ENCODE measurements at places on chromosomes 1 and 21.

DNA sequence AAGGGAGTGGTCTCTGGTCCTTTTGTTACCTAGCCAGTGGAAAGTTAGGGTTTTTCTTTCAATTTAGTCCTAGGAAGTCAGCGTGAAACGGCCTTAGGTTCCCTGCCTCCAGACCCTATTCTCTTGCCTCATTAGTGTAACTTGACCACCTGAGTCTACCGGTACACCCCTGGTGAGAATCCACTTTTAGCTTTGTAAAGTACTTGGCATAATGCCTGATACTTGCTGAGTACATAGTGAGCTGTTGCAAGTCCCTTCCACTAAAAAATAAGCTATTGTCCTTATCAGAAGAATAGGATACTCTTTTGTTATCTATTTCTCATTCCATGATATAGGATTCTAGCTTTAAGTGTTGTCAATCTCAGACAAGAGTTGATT, 228.8 kb downstream of the ST6GALNAC3 start:
- DNase-seq: no peak

- DNase-seq: no peak
Observed at GRCh38 chr1:162541619-162542141, 19.8 kb upstream of the UAP1 start.

GRCh38 chr21:42440187-42440792, 36.6 kb downstream of the UBASH3A start:
- no peak for DNase-seq

DNA sequence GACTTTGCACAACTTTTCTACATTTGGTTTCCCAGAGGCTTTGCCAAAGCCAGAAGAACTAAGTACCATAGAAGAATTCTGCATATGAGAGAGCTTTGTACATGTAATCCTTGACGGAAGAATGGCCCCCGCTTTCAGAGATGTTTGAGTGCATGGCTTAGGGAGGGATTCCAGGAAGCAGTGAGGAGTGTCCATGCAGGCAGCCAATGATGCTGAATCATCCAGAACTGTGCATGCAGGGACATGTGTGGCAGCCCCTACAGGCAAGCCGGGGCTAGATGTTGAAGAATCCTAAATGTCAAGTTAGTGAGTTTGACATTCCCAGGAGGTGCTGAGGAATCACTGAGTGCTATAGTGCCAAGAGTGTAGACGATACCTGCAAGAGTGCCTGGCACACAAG, 9.9 kb upstream of the HAO2 start:
- no peak for DNase-seq

DNA sequence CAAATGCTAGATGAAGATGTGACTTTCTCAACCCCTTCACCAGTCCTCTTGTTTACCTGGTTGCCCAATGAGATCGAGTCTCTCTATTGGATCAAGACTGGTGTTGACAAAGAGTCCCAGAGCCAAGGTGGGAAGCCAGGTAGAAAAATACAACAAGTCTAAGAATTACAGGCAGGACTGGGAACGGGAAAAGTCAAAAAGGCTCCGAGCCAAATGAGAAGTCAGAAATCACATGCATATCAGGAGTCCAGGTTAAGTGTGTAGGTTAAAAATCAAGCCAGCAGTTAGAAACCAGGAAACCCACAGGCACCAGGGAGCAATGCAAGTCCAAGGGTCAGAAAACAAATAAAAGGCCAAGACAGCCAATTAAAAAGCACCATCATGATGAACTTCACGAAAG, 27.4 kb upstream of the DUSP23 start:
- no peak for DNase-seq

GRCh38 chr1:221549815-221550214, 192.1 kb downstream of the DUSP10 start:
- DNase-seq: no peak

DNA sequence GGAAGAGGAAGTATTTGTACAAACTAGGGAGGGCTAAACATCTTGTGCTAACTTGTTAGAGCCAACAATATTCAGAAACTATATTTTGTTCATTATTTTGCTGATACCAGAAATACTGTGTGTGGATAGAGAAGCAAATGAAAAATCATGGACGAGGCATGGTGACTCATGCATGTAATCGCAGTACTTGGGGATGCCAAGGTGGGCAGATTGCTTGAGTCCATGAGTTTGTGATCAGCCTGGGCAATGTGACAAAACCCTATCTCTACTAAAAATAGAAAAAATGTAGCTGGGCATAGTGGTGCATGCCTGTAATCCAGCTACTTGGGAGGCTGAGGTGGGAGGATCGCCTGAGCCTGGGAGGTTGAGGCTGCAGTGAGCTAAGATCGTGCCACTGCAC, 13.4 kb downstream of the LRRC41 start:
- DNase-seq: no peak

- no peak for DNase-seq
Observed at GRCh38 chr1:243422362-243422761, 166.5 kb downstream of the SDCCAG8 start.

DNA sequence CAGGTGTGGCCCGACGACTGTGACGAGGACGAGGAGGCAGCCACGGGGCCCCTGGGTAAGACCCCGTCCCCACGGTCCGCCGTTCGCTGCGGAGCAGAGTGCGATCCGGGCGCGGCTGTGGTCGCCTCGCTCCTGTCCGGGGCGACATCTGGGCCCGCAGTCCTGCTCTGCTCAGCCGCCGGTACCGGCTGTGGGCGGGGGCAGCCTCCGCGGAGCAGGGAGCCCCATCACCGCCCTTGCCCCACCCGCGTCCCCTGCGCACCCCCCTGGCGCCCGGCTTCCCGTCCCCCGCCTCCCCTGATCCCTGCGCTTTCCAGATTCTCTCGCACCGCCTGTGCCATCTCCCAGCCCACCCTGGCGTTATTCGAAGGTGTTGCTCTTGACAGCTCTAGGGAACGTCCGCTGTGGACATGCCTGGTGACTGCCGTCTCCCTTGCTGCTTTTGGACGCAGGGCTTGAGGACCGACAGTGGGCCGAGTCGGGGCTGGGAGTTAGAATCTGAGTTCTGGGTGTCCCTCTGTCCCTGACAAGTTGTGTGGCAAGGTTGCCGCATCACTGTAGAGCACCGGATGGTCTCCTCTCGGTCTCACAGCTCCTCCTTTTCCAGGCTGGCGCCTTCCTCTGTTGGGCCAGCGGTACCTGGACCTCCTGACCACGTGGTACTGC, 596 bp downstream of the TOR3A start:
- no peak for DNase-seq

DNA sequence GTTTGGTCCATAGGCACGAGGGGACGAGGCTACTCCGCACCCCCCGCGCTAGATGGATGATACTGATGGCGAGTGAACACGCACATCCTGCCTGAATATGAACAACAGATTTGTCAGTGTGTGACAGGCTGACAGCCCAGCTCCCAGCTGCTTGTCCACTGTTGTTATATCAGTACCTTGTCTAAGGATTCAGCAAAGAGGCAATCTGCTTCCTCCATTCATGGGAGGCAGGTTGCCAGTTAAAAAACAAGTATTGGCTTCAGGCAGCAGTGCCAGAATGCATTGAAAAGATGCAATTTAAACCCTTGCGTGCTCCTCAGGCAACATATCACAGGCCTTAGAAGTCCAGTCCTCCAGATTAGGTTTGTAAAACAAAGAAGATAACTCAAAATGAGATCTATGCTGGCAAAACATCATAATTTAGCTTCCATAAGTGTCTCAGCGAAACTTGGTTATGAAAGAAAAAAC, 223.3 kb downstream of the GPATCH2 start:
- no peak for DNase-seq

GRCh38 chr1:17944646-17945045, 163.0 kb upstream of the IGSF21 start:
- no peak for DNase-seq

GRCh38 chr1:15899266-15899665, 51.8 kb downstream of the SPEN start:
- DNase-seq: no peak

GRCh38 chr1:42430286-42431135, 25.3 kb downstream of the ZMYND12 start:
- DNase-seq: no peak

- DNase-seq: no peak
Observed at GRCh38 chr1:57605933-57606332, 182.1 kb upstream of the DAB1 start.

GRCh38 chr1:32990887-32991286, 26.3 kb upstream of the RNF19B start:
- no peak for DNase-seq

GRCh38 chr1:246355411-246356230, 151.5 kb downstream of the SMYD3 start:
- DNase-seq: no peak

GRCh38 chr1:235736263-235736662, 86.7 kb upstream of the GNG4 start:
- DNase-seq: no peak

DNA sequence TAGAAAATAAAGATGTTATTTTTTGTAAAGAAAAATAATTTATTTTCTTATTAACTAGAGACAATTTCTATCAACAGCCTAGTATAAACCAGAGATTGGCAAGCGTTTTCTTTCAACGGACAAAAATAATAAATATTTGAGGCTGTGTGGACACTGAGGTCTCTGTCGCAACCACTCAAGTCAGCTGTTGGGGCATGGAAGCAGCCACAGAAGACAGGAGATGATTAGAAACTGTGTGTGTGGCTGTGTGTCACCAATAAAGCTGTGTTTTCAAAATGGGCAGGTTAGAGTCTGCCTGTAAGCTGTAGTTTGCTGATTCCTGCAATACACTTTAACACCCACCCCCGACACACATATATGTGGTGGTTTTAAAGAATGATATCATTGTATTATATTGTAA, 200.6 kb upstream of the HMCN1 start:
- no peak for DNase-seq

GRCh38 chr1:158649052-158649451, 37.5 kb downstream of the SPTA1 start:
- no peak for DNase-seq

DNA sequence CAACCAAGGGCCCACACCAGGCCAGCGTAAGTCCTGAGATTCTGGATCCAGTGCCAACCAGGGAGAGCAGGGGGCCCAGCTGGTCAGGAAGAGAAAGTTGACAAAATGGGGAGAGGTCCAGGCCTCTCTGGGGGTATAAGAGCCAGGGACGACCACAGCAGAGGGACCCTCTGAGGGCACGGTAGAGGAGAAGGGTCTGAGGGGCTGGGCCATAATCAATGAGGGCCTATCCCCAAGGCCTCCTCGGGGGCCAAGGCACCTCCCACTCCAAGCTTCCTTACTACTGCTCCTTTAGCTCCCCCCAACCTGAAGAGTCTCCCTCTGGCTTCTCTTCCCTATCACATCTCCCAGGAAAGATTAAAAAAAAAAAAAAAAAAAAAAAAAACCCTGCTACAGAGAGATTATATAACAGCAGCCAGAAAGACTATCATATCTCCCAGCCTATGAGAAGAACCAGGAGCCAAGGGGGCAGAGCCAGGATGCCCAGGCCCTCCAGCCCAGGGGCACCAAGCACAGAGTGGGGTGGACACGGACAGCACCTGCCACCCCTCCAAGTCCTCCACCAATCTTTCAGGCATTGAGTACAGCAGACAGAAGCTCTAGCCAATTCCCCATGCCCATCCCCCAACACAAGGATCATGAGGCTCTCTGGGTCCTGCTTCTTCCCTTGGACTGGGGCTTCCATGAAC, 2.7 kb downstream of the MEF2D start:
- DNase-seq: no peak

- DNase-seq: no peak
Observed at GRCh38 chr1:231052777-231053176, 12.7 kb upstream of the FAM89A start.

- no peak for DNase-seq
Observed at GRCh38 chr1:82108843-82109242, 308.1 kb downstream of the ADGRL2 start.

DNA sequence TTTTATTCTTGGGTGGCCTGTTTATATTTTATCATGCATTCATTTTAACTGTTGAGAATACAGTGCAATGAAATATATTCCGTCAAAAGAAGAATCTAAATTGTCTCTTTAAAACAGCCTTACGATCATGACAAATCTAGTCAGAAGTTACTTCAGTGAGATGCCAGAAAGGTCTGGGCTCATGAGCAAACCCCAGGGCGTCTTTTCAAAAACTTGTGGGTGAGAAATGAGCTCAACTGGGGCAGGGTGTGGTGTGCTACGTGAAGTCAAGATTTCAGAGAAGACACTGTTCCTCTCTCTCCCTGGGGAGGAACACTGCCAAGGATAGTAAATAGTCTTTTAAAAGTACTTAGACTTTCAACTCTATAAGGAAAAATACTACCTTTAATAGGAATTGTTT, 13.4 kb upstream of the UAP1 start:
- no peak for DNase-seq

DNA sequence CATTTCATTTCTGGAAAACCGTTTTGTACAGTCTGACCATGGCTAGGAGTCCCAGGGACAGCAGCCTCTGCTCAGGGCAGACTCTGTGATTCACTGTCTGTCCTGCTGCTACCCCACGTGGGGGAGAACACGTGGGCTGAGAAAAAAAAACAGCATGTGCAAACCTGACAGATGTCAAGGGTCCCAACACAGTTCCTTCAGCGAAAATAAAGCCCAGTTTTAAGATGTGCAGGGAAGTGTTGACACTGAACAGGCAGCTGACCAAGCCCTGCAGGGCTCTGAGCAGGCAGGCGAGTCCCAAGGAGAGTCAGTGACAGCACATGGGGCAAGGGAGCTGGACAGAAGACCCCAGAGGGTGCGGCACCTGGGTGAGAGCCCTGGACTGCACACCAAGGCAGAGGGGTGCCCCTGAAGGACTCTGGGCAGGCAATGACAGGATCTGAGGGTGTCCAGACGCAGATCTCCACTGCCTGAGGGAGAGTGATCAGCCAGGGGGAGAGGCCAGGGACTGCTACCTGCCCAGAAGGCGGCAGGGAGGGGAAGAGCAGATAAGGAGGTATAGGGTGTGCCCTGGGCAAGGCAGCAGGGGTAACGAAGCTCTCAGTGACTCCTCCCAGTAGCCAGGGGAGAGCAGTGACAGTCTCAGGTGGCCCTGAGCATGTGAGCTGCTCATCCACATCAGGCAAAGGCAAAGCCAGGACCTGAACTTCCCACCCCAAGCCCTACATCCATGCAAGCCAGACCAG, 5.1 kb upstream of the SPATC1L start:
- DNase-seq: no peak

- no peak for DNase-seq
Observed at GRCh38 chr1:214396330-214396729, 115.4 kb downstream of the SMYD2 start.

DNA sequence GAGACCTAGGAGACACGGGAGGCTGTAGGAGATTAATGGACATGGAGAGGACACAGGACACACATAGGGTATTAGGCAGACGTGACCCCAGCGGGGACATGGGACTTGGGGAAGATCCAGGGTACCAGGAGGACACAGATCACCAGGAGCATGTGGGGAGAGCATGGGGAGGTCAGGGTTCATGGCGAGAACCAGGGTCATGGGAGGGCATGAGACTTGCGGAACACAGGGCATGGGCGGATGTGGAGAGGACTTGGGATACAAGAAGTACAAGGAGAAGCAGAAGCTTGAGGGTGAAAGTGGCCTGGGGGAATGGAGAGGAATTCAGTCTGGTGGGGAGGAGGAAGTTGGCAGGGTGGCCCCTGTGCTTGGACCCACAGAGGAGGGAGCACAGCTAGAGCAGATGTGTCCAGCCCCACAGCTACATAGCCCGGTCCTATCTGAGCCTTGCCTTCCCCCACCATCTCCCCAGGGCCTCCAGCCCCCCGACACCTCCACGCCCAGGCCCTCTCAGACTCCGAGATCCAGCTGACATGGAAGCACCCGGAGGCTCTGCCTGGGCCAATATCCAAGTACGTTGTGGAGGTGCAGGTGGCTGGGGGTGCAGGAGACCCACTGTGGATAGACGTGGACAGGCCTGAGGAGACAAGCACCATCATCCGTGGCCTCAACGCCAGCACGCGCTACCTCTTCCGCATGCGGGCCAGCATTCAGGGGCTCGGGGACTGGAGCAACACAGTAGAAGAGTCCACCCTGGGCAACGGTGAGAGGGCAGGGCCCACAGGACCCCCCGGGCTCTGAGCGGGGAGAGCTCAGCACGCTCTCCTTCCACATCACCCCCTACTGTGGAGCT, 12.1 kb downstream of the TIE1 start:
- no peak for DNase-seq

Measured in left renal pelvis (tissue), 4 donors.